Left kidney (tissue), 8 donors: ENCODE measurements at places on chromosomes 7 and 10.

GRCh38 chr10:111323389-111323966 lies 246.6 kb downstream of the ADRA2A start:
- DNase-seq = no peak

- DNase-seq = no peak
Measured at GRCh38 chr10:49592726-49593563, 17.2 kb upstream of the SLC18A3 start.

- no peak for DNase-seq
Measured at GRCh38 chr10:6833458-6834011, 253.5 kb upstream of the PRKCQ start.

DNA sequence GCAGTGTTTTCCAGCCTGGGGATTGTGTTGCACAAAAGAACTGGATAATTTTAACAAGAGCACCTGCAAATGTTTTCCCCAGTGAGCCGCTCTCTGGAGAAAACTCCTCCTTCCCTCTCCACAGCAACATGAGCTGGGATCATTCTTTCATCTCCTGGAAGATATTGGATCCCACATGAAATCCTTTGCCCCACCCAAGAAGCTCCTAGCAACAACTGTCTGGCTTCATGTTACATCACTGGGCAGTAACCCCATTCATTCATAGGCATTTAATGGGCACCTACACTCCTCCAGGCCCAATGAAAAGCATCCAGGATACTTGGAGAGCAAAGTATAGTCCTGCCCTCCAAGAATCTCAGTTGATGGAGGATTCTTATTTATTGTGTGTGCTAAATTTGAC lies 27.2 kb downstream of the LSM5 start:
- DNase-seq = no peak

GRCh38 chr7:29335188-29336083 lies 140.9 kb downstream of the CHN2 start:
- DNase-seq = no peak

DNA sequence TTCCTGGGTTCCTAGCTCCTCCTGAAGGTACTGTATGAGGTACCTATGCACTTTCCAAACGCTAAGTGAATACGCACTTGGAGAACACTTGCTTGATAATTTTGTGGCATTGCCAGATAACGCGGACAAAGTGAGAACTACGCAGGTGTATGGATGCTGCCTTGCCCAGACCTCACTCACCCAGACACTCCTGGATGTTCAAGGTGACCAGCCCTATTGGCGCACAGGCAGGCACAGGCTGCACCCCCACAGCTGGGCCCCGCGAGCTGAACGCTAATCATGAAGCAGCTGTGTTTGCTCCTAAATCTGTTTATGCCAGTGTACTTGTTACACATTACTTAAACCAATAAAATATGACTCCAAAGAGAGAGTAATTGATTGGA lies 27.3 kb downstream of the DIP2C start:
- no peak for DNase-seq

GRCh38 chr7:158358926-158359645 lies 228.5 kb downstream of the PTPRN2 start:
- DNase-seq = no peak

GRCh38 chr10:121442086-121442935 lies 155.9 kb downstream of the FGFR2 start:
- no peak for DNase-seq

DNA sequence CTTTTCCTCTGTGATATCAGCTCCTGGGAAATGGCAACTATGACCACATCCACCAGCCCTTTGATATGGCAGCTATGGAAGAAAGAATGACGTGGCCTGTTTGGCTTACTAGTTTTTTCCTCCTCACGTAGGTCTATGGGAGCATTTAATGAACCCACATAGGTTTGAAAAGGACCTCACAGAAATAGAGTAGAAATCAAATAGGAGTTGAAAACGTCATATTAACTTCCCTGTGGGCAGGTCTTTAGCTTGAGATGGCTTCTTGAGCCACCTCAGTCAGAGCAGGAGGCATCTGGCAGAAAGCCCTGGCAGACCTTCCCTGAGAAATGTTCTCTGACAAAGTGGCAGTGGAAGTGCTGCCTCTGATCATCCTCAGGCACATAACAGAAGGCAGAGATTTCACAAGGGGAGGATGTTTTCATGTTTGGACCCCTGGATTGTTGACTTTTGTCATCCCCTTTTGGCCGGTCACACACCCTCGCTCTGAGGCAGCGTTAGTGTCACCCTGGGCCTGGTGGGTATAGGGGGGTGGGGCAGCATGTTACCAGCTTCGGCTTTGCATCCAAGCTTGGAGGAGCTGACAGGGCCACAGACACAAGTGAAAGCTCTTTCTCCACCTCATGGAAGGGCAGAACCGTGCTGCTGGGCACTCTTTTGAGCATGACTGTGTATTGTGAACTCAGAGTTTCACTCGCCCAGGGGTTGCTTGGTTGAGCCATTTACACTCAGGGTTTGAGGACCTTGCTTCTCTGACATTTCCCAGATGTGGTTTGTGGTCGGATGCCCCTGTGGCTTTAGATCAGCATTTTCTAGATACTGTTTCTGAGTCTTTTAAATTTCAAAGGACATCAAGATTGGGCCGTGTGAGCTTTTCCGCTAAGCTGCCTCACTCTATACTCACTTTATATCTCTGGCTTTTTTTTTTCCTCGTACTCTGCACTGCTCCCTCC lies 184.2 kb downstream of the STK31 start:
- DNase-seq = no peak

DNA sequence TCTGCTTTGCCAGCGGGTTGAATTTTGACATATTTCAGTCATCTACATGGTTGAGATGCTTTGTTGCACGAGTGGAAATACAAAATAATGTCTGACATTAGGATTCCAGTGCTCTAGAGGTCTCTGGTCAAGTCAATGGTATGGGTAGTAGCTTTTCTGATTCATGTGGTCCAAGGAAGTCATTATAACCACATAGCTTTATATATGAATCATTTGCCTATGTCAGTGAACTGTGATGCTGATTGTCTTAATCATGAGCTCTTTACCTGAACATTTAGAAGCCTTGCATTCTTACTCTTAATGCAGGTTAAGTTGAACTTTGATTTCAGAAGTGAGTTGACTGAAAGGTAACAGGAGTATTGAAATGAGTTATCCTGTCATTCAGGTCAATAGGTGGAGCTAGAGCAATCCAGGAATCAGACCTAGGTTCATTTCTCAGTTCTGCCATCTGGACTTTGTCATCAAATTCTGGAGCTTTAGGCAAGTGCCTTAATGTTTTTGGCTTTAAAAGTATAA lies 3.3 kb downstream of the MAPK8 start:
- no peak for DNase-seq

DNA sequence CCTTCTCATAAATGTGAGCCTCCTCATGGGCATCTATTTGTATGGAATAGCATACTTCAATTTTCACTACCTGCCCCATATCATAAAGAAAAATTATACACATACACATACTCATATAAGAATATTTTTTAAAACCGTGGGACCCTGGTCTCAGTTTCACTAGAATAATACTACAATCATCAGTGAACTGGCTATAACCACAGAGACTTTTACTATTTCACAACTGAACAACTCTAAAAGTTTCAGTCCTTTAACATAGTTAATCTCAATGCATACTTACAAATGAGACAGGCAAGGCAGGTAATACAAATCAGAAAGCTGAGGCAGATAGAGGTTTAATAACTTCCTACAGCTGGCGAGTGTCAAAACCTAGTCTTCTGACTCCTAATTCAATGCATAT lies 83.1 kb downstream of the LRRN3 start:
- no peak for DNase-seq

DNA sequence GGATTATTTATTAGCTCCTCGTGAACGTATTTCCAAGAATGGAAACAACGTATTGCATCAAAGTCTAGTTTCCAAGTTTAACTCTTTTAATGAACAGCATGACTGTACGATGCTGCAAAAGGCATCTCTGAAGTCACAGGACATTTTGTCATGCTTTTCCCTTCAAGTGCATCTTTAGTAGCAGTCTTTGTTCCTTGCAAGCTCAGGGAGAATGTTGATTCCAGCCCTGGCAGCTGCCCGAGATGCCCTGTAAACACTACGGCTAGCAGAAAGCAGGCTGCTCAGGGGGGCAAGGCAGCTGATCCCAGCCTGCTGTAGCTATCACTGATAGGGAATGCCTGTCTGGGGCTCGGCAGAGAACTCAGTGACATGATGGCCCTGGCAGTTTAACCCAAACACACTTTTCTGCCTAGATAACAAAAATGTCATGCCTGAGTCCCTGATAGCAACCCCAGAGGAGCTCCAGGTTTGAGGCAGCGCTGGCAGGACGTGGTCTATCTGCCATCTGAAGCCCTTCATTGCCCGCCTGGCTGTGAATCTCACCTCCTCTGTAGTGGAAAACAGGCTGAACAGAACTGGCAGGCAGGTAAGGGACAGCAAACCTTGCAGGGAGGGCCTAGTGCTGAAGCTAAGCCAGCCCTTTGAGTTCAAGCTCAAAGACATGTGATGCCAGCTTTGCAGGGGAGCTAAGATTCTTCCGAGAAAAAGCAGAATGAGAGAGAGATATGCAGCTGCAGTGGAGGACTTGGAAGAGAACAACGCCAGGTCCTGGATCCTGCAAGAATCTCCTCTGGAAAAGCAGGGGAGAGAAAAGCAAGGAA lies 264.6 kb downstream of the SNX10 start:
- no peak for DNase-seq

DNA sequence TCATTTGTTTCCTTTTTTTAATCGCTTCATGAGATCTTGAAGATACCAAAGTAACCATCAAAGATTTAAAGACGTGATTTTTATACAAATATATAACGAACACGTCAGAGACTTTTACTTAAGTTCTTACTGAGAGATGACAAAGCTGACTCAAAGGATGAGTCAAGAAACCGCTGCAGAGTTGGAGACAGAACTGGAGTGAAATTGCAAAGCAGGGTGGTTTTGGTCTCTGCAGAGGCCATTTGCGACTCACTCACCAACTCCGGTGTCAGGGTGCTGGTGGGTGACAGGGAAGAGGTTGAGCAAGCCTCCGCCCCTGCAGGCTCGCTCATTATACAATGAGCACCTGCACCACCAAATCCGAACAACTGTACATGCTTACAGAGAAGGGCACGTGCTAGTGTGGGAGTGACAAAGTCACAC lies 75.2 kb downstream of the DNAJB6 start:
- no peak for DNase-seq

DNA sequence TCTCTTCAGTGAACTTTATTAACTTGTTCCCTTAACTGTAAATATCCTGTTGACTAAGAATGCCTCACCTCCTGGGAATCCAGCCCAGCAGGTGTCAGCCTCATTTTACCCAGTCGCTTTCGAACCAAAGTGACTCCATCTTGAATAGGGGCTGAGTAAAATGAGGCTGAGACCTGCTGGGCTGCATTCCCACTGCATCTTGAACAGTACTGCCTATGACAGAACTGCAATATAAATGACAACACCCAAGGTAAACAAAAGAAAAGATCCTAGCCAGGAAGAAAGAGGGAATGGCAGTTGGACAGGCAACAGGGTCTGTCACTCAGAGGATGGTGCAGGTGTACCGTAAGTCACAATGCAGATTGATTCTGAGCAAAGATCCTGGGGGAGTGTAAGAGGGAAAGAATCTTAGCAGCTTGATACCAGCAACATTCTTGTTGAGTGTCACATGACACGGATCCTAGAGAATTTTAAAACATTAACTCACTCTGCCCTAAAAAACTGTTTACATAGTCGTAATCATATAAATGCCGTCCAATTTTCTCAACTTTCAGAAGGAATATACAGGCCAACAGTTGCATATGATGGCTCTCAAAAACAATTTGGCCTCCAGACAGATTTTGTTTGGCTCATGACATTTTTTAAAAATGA lies 4.4 kb upstream of the FAM107B start:
- no peak for DNase-seq

GRCh38 chr7:158206341-158206740 lies 381.3 kb downstream of the PTPRN2 start:
- no peak for DNase-seq

DNA sequence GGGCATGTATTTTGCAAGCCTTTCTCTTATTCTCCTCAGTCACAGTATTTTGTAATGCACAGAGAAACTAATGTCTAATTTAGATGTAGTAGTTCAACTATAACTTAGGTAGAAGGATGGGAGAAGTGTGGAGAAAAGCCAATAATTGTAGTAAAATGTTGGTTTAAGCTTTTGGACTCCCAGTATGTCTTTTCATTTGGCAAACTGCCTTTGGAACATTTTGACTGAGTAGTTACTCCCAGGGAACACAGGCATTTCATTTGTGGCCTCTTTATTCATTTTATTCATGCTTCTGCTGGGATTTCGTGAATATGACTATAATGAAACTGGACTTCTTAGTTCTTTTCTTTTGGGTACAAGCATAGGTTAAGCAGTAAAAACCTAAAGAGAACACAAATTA lies 79.0 kb downstream of the EXOC4 start:
- DNase-seq = no peak

- no peak for DNase-seq
Measured at GRCh38 chr10:64659311-64659710, 1138.1 kb downstream of the REEP3 start.

DNA sequence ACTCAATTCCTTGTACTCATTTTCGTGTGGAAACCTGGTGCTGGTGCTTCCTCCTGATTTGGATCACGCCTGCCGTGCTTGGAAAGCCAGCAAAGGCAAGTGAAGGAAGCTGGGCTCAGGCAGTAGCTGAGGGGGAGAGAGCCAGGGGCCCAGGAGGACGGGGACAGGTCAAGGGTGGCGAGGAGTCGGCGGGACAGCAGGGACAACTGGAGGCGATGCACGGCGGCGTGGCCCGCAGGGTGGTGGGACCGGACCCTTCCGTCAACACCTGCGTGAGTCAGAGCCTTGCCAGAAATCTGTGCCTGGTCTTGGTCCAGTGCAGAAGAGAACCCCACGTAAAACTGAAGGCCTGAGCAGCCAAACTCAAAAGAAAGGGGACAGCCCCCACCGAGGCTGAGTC lies 309.7 kb upstream of the SHH start:
- no peak for DNase-seq

GRCh38 chr7:95545007-95545615 lies 51.2 kb downstream of the PDK4 start:
- DNase-seq = peak; percentile 65

GRCh38 chr7:47088329-47089067 lies 493.4 kb downstream of the TNS3 start:
- peak; percentile 56 for DNase-seq

DNA sequence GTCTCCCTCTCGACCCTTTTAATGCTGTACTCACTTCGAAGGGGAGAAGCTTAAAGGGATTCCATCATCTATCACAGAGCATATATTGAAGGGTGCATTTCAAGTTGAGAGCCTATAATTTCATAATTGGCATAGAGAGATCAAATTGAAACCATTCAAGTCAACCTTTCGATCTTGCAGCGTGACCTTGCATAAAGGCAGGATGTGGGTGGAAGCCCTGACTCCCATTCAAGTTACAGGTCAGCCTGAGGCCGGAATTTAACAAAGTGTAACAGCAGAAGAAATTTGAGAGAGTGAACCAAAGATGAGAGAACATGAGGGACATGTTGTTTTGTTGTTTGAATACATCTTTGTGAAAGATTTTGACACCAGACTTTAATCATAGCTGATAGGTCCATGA lies 195.3 kb upstream of the TPK1 start:
- no peak for DNase-seq

DNA sequence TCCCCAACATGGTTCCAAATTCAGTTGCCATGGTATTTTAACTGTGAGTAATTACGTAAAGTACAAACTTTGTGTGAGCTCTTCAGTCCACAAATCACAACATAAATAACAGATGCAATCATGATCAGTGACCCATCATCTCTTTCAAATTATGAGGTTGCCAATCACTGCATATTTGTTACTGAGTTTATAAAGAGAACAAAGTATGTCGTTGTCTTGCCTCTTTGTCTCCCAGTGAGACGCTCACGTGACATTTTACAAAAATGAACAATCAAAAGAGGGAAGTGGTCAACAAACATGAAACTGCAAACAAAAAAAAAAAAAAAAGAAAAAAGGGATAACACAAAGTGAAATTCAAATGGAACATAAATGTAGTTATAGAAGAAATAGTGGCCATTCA lies 122.7 kb upstream of the PDSS1 start:
- DNase-seq = no peak
